Esophagus muscularis mucosa (tissue), 4 donors: ENCODE measurements at places on chromosomes 13 and 19. TPM values are rescaled to one million over a fixed set of nuclear protein-coding genes. Genes with fewer than 3 reads are reported as not detected.

FPR3 gene
- total RNA-seq: 8.3 TPM

ZBTB7A gene
- total RNA-seq: 133 TPM

PPAN gene
- total RNA-seq: 31.6 TPM

ZNF30 gene
- 1.3 TPM for total RNA-seq

GFY gene
- not detected for total RNA-seq

TNFAIP8L1 gene
- total RNA-seq: 5.5 TPM

ZNF227 gene
- 12.2 TPM for total RNA-seq

NKPD1 gene
- total RNA-seq: not detected

ZNF625 gene
- 8.7 TPM for total RNA-seq

CABP5 gene
- total RNA-seq: not detected

GARIN5A gene
- not detected for total RNA-seq

RABAC1 gene
- total RNA-seq: 233 TPM

EVI5L gene
- 42.0 TPM for total RNA-seq

KPTN gene
- 9.4 TPM for total RNA-seq

C13orf42 gene
- not detected for total RNA-seq

ZFR2 gene
- total RNA-seq: not detected

NCCRP1 gene
- total RNA-seq: not detected

ICAM1 gene
- total RNA-seq: 18.5 TPM

TLE6 gene
- total RNA-seq: 0.91 TPM

ZNF841 gene
- 13.7 TPM for total RNA-seq

OR1M1 gene
- not detected for total RNA-seq

FBN3 gene
- under 0.01 TPM for total RNA-seq

FPR1 gene
- total RNA-seq: 4.2 TPM

OR4F17 gene
- total RNA-seq: not detected

DZIP1 gene
- 22.0 TPM for total RNA-seq

SNRNP70 gene
- total RNA-seq: 127 TPM

ZNF709 gene
- total RNA-seq: 2.5 TPM

CAMSAP3 gene
- total RNA-seq: 0.42 TPM

LRRC25 gene
- 7.5 TPM for total RNA-seq

NLRP9 gene
- total RNA-seq: not detected

ACP5 gene
- total RNA-seq: 10.8 TPM

CGB8 gene
- not detected for total RNA-seq

KCNJ14 gene
- 0.50 TPM for total RNA-seq

ZNF69 gene
- total RNA-seq: 3.8 TPM

ZNF540 gene
- 1.8 TPM for total RNA-seq

FSD1 gene
- 0.50 TPM for total RNA-seq

GRIN3B gene
- total RNA-seq: 0.17 TPM

ZNF677 gene
- total RNA-seq: 17.9 TPM

TDRD3 gene
- 35.3 TPM for total RNA-seq

CFD gene
- 298 TPM for total RNA-seq

CCDC8 gene
- total RNA-seq: 5.4 TPM

ZNF460 gene
- 52.3 TPM for total RNA-seq

RXFP2 gene
- total RNA-seq: 0.42 TPM

PTGIR gene
- 8.0 TPM for total RNA-seq

WDR87 gene
- not detected for total RNA-seq

SWSAP1 gene
- total RNA-seq: 1.3 TPM

LAIR1 gene
- total RNA-seq: 23.4 TPM

WASF3 gene
- total RNA-seq: 19.9 TPM

MICOS13 gene
- total RNA-seq: 46.4 TPM

SMIM44 gene
- not detected for total RNA-seq
